ENCODE measurements at places on chromosomes 5 and 9.

GRCh38 chr9:111807197-111807596, 12.5 kb upstream of the SHOC1 start:
- no peak for DNase-seq

GRCh38 chr5:35114698-35115097, 66.9 kb upstream of the AGXT2 start:
- no peak for DNase-seq

DNA sequence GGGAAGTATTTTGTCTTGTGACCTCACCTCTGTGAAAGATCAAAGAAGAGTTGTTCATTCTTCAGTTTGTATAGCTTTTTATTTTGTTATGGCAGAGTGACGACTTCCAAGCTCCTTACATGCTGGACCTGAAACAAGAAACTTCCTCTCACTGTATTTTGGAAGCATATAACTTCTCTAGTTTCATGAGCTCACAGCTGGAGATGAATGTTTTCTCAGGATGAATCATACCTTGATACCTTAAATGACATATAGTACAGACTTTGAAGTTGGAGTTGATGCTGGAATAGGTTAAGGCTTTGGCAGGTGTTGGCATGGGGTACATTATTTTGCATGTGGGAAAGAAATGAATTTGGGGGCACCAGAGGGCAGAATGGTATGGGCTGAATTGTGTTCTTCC, 112.5 kb downstream of the SLC25A46 start:
- no peak for DNase-seq

DNA sequence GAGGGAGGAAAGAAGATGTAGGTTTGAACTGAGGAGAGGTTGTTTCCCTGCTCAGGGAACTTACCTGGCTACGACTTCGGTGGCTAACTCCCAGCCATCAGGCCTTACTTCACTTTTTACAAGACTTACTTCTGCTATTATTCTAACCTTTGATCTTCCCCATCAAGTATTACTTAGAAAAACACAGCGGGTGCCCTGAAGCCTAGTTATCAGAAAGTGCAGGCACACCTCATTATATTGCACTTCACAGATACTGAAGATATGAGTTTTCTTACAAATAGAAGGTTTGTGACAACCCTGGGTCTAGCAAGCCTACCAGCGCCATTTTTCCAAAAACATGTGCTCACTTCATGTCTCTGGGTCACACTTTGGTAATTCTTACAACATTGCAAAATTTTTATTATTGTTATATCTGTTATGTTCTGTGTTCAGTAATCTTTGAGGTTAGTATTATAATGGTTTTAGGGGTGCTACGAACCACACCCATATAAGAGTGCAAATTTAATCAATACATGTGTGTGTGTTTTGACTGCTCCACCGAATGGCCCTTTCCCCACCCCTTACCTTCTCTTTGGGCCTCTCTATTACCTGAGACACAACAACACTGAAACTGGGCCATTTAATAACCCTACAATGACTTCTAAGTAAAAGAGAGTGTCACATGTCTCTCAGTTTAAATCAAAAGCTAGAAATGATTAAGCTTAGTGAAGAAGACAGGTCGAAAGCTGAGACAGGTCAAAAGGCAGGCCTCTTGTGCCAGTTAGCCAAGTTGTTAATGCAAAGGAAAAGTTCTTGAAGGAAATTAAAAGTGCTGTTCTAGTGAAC, 2102.7 kb upstream of the WWC1 start:
- DNase-seq: no peak

GRCh38 chr5:149979896-149980295, 19.3 kb downstream of the SLC26A2 start:
- DNase-seq: no peak

- DNase-seq: no peak
Measured at GRCh38 chr5:67014957-67015400, 181.6 kb downstream of the CD180 start.

GRCh38 chr5:86684222-86684621, 66.5 kb downstream of the COX7C start:
- DNase-seq: peak; percentile 18

DNA sequence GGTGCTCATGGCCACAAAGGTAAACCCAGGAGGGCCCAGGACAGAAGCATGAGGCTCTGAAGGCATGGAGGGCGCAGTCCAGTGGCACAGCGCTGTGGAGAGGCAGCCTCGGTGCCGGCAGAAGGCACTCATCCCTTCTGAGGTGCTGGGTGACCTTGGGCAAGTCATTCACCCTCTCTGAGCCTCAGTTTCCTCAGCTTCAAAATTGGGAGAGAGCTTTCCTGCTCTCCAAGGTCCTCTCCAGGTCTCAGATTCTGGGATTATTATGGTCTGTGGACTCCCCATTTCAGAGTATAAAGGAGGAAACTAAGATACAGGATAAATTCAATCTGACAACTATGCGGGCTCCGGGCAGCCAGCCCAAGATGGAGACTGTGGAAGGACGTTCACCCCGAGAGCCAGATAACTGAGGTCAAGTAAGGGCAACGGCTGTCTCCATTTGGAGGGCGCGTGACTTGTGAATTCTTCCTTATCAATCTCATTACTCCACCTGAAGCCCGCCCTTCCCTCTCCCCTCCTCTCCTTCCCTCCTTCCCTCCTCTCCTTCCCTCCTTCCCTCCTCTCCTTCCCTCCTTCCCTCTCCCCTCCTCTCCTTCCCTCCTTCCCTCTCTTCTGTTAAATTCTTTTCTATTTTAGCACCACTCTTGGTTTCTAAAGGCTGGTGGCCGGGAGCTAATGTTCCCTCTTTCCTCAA, 58.1 kb downstream of the LRSAM1 start:
- no peak for DNase-seq

DNA sequence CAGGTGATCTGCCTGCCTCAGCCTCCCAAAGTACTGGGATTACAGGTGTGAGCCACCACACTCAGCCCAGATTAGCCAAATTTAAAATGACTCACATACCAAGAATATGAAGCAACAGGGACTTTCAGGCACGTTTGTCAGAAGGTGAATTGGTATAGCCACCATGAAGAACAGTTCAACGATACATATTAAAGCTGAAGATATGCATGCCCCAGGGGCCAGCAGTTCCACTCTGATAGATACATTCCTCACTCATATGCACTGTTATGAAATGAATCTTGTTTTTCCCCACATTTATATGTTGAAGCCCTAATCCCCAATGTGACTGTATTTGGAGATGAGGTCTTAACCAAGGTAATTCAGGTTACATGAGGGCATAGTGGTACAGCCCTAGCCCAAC, 22.5 kb downstream of the SLC35D2 start:
- no peak for DNase-seq

DNA sequence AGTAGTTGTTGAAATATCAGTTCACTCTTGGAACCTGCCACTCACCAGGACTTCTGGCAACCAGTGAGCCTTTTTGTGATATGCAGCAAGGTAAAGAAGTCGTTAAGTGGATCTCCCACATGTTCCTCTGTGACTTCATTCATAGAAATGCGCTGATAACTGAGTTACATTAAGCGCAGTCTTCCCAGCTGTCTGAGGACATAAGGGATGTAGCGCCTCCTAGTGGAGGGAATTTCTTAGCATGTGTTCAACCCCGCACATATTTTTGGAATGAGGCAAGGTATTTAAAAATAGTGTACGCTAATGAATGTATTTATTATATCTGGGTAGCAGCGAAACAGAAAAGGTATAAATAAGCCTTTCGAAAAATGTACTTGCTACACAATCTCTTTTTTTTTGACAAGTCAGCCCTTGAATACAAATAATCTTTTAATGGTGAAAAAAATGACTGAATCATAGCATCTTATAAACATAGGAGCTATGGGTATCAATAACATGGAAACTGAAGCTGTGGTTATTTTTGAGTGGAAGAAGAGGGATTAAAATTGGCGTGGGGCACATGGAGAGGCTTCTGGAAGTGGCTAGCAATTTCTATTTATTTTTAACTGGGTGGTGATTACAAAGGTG, 38.0 kb downstream of the PALM2AKAP2 start:
- DNase-seq: peak; percentile 67

DNA sequence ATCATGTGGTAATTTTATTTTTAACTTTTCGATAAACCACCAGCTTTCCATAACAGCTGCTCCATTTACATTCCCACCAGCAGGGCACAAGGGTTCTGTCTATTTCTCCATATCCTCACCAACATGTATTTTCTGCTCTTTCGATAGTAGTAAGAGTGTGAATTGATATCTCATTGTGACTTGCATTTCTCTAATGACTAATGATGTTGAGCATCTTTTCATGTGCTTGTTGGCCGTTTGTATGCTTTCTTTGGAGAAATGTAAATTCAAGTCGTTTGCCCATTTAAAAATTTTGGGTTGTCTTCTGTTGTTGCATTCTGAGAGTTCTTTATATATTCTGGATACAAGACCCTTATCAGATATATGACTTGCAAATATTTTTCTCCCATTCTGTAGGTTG, 45.9 kb downstream of the PSD2 start:
- DNase-seq: no peak

- no peak for DNase-seq
Measured at GRCh38 chr9:129270205-129270604, 92.1 kb upstream of the IER5L start.

DNA sequence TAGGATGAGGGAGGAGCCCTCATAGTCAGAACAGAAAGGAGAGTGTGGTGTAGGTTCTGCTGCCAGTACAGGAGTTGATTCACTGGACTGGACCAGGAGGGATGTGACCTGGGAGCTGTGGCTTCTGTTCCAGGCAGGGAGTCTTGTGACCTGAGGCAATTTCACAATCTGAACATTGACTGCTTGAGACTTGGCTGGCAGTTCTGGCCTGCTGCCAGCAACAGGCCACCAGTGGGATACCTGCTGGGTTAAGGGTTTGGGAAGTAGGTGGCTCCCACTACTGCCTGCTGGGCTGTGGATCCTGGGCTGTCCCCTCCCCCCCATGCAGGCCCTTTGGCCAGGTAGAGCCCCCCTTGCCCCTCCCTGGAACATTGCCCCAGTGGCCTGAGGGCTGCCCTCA, 268.6 kb upstream of the ARRDC3 start:
- no peak for DNase-seq

DNA sequence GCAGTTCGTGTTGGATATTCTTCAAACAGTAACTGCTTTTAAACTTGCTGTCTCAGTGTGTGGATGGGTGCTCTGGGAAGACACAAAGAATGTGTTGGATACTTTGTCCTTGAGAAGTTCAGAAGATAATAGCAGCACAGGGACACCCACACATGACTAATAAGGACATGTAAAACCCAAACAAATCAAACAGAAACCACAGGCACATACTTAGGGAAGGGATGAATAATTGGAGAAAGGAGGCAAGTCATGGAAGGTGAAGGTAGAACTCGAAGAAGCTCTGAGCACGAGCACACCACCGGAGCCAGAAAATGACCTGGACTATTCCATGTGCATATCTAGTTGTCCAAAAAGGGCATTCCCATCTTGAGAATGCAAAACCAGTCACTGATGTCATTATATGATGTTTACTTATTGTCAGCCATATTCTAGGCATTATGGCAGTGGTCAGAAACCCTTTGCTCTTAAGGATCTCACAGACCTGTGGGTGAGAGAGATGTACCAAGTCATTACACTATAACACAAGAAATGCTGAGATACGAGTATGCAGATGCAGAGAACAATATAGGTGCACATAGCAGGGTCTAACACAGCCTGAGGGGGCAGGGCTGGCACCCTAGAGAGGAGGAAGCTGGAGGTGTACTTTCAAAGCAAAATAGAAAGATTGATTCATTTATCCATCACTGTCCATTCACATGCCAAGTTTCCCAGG, 152.9 kb downstream of the PIK3R1 start:
- DNase-seq: no peak

- no peak for DNase-seq
Measured at GRCh38 chr5:139654871-139655491, 6.8 kb downstream of the CXXC5 start.

DNA sequence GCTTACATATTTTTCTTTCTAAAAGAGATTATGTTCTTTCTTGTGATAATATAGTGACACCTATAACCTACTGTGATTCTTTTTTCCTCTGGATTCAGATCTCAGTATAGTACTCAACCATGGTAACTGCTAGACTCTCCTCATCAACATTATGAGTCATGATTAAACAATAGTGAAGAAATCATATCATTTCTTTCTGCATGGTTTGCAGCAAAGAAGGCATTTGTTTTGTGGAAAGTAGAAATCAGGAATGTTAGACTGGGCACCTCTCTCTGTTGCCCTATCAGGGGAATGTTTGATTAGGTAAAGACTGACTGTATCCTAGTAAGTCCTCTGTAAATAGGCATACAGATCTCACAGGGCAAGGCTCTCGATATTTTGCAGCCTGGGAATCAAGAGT, 25.6 kb upstream of the SMC2 start:
- no peak for DNase-seq

DNA sequence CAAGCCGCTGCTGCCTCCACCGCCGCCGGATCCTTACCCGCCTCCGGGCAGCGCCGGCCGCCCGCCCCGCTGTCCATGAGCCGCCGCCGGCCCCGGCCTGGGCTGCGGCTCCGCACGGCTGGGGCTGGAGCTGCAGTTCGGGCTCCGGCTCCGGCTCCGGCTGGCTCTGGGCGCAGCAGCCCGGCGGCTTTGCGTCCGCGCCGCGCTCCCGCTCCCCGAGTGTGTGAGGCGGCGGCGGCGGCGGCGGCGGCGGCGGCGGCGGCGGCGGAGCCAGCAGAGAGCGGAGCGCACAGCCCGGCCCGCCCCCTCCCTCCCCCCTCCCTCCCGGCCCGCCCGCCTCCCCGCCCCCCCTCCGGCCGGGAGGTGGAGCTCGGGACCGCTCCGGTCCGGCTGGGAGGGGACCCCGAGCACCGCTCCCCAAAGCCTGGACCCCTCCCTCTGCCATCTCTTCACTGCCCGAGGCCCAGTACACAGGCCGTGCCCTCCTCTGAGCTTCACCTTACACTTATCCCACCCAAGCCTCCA, at the start of gene PCDH1:
PCDH1 (minus strand) TSS at position 225 of the 525 bp plus-strand sequence; CDS start at position 77, 148 bp downstream.
- DNase-seq: no peak

DNA sequence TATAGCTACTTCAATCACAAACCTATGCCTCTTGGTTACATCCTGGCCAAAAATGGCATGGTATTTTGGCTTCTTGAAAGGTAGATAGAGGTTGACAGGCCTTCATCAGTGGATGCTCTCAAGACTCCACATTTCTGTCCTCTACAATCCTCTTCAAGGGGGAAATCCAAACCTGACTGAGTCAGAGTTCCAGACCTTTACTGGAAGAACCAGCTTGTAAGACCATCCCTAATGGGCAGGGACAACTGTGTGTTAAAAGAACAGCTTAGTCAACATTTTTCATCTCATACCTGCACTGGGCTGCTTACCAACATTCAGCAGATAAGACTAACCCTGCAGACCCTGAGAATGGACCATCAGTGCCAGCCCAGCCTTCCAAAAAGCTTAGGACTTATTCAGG, 155.7 kb downstream of the CDK5RAP2 start:
- DNase-seq: no peak

- DNase-seq: no peak
Measured at GRCh38 chr5:124737651-124738050, 8.8 kb downstream of the ZNF608 start.

DNA sequence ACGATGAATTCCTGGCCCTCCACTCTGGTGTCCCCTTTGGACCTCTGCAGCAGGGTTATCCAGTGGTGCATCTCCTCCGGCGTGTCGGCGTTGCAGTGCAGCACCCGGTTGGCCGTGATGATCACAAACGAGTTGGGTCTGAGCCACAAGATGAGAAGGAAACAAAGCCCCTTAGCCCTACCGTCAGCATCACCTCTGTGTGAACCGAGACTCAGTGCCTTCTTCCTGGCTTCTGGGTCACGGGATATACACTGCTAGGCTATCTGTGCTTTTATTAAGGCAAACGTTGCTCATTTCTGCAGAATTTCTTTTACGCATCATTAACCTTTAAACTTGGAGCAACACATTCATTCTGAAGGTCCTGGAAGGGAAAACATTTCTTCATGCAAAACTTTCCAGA, 65.1 kb upstream of the RETREG1 start:
- DNase-seq: peak; percentile 85
